ENCODE measurements at places on chromosomes 4 and X.

DNA sequence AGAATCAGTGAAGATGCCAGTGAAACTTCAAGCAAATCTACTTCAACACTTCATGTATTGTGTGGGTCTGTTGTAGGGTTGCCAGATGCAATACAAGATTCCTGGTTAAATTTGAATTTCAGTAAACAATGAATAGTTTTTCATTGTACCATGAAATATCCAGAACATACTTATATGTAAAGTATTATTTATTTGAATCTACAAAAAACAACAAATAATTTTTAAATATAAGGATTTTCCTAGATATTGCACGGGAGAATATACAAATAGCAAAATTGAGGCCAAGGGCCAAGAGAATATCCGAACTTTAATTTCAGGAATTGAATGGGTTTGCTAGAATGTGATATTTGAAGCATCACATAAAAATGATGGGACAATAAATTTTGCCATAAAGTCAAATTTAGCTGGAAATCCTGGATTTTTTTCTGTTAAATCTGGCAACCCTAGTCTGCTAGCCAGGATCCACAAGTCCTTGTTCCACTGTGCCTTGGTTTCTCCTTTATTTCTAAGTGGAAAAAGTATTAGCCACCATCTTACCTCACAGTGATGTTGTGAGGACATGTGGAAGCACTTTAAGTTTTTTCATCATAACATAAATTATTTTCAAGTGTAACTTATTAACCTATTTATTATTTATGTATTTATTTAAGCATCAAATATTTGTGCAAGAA is 2.3 kb downstream of the CXCL8 start:
- no peak for DNase-seq

- DNase-seq, result no peak
Measured at GRCh38 chrX:133380711-133381619, 34.3 kb downstream of the GPC4 start.

- DNase-seq, result no peak
Measured at GRCh38 chr4:10205223-10205622, 88.6 kb upstream of the WDR1 start.

DNA sequence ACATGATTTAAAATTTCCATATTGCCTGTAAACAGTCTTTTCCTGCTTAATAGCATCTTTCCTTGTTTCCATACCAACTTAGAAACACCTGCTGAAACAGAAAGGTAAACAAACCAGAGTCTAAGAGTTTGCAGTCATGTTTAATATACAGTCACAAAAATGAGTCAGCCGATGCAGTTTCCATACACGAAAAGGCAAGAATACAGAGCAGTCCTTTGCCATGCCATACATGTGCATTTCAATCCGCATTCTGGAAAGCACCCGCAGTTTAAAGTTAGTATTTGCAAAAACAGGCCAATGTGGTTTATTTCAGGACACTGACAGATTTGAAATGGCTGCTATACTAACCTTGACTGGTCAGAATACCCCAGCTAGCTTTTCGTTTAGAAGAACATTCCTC is 32.1 kb downstream of the ASB5 start:
- no peak for DNase-seq

DNA sequence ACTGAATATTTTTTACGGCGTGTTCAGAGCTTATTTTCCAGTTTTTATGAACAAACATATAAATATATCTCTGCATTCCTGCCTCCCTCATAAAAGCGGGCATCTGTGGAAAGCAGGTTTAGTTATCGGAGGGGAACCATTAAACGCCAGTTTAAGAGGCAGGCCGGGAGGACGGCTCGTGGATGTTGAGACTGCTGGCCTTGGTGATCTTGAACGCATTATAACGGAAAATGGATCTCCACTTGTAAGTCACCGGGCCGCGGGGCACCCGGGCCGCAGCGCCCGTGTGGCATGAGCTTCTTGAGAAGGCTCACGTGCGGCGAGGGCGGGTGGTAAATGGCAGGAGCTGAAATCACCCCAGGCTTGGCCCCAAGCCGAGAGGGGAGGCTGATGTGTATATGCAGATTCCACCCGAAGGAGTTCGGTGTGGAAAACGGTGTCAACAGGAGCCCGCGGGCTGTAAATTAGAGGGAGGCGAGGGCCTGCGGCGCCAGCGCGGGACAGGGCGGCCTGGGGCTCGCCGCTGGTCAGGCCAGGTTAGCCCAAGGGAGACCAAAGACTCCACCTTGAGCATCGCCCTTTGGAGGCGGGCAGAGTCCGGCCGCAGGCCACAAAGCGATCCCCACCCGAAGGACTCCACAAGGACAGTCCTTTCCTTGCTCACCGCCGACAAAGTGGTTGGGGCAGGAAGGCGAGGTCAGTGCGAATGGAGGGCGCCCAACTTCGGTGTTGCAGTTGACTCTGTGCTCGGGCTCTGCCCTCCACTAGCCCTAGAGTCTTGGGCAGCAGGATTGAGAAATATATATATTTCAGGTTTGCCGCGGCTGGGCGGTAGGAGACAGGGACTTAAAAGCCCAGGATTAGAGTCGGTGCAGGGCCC is 1.3 kb upstream of the HAND2 start:
- no peak for DNase-seq

GRCh38 chr4:8112036-8112576 is 46.5 kb downstream of the ABLIM2 start:
- no peak for DNase-seq

- no peak for DNase-seq
Measured at GRCh38 chr4:138816875-138817274, 198.7 kb upstream of the NOCT start.

DNA sequence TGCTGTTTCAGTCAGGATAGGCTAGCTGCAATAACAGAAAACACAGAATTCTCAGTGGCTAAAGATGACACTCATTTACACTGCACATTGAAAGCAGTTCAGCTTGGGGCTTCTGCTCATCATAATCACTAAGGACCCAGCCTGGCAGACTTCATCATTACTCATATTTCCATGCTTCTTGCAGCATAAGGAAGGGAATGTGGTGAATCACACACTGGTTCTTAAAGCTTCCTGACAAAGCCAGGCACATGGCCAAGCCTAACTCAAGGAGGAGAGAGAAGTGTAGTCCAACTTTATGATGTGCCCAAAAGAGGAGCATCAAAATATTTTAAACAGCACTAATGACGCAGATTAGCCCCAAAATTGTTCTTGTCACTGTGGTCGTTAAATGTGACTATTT is 186.5 kb downstream of the BANK1 start:
- no peak for DNase-seq

DNA sequence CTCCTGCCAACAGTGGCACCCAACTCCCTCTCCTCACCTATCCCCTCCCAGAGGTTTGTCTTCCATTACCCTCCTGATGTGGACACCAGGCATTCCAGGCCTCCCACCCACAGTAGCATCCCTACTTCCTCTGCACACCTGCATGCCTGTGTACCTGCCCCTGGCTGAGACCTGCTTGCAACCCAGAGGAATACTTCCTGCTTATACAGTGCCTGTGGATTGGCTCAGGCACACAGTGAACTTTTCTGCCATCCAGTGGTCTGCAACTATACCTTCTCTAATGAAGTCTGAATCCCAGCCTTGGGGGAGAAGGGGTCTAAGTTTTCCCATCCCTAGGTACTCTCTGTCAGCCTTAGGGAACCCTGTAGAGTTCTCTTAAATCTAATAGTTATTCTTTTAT is 169.9 kb downstream of the IQCM start:
- DNase-seq, result no peak

DNA sequence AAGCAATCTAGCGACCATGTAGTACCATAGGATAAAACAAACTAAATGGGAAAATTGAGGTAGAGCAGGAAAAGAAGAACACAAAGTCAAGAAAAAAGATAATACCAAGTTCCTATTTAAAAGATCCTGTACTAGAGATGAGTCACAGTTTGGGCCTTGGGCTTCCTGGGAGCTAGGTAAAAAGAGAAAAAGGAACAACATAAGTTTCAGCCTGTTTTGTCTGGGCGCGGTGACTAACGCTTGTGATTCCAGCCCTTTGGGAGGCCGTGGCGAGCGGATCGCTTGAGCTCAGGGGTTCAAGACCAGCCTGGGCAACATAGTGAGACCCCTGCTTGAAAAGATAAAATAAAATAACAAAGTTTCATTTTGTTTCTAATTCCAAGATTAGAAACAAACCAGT is 14.0 kb upstream of the TMEM156 start:
- no peak for DNase-seq

DNA sequence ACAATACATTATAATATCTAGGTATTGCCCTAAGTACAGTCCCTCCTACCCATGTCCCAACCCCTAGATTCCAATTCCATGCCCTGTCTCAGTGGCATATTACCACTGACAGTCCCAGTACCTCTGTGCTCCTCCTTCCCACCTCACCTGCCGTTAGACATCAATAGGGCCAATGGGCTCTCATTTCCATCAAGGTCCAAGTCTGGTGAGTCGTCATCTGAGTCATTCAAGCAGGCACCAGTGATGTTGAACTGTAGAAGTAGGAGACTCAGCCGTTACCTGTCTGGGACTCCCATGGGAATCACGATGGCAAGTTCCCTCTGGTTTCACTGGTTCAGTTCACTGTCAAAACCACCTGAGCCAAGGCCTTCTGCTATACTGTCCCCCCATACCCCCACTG is 51.7 kb downstream of the PHF8 start:
- no peak for DNase-seq

DNA sequence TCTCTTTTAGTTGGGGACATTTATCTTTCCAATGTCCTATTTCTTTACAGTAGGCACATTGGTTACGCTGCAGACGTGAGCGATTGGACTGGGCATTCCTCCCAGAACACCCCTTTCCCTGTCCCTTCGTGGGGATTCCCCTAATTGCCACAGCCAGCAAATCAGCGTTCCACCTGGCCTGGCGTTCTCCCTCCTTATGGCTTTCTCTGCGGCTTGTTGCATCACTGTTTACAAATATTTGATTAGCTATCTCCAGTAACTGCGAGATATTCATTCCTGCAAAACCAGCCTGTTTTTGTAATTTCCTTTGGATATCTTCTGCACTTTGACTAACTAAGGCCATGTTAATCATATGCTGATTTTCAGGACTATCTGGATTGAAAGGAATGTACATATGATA is 202.5 kb upstream of the KLF8 start:
- DNase-seq, result no peak

DNA sequence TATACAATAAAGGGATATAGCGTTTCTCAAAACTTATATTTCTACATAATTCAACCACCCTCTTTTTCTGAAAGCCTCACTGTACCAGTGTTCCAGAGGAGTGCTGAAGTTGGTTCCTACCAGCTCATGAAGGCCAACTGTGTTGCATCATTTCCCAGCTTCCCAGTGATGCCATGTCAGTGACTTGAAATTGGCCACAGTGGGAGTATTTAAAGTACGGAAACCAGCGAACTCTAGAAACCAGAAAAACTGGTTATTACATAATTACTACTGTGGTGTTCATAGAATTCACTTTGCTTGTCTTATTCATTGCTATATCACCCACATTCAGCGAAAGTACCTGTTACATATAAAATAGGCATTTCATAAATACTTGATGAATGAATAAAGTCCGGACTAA is 135.4 kb downstream of the GC start:
- no peak for DNase-seq

DNA sequence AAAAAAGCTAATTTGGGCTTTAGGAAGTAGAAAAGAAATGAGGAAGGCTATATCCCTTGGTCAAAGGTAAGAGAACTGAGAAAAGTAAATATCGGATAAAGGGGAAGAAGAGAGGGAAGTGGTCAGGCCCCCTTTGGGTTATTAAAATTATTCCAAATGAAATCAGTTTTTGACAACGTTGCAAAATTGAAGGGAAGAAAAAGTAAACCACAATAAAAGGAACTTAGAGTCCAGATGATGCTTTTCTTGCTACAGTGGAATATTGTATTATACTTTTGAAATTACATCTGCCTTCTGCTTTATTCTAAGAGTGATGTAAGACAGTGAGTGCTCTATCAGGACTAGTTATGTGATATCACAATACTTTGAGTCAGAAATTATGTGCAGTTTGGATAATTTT is 59.4 kb upstream of the RBPJ start:
- no peak for DNase-seq

- DNase-seq, result no peak
Measured at GRCh38 chr4:158521484-158522088, at the start of gene RXFP1. TSS of gene RXFP1 (plus strand) at chr4:158521882. CDS start at chr4:158521977, 95 bp downstream.

DNA sequence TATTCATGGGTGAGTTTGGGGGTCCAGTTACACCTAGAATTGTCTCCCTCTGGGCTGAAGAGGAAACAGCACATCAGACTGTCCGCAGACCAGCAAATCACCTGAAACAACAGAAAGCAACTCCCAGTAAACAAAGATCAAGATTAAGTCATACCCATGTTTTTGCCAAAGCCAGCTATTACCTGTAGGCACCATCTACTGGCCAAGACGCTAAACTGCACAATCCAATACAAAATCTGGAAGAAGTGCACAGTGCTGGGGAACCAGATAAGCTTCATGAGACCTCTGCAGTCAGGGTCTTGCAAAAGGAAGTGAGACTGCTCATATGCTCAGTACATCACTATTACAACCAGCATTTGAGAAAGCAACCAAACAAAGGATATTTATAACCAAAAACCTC is 157.5 kb upstream of the ITM2A start:
- DNase-seq, result no peak

DNA sequence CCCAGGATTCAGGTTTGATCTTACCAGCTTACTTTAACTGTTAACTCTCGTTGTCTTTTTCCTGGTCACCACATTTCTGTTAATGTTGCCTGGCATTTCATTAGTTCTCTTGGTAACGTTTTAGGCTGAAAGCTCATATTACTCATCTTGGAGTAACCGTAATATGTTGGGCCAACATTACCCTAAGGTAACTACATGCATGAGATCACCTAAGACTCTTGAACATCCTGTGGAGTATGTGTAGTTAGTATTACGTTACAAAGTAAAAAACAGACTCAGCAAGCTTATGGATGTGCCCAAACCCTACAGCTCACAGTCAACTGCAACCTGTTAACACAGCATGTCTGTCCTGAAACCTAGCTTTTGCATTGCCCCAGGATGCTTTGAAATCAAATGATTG is 203.3 kb upstream of the HS3ST1 start:
- DNase-seq, result no peak

DNA sequence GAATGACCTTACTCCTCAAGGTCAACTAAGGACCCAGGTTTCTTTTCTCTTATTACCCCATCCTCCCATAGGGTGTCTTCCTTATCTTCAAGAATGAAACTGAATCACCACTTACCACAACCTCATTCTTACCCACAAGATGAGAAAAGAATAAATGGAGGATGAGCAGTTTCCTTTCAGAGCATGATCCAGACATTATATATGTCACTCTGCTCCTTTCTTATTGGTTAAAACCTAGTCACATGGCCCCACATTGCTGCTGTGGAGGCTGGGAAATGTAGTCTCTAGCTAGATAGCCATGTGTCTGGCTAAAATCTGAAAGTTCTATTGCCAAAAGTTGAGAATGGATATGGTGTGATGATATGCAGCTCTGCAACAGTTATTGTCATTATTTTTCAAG is 62.4 kb upstream of the RAI2 start:
- no peak for DNase-seq

DNA sequence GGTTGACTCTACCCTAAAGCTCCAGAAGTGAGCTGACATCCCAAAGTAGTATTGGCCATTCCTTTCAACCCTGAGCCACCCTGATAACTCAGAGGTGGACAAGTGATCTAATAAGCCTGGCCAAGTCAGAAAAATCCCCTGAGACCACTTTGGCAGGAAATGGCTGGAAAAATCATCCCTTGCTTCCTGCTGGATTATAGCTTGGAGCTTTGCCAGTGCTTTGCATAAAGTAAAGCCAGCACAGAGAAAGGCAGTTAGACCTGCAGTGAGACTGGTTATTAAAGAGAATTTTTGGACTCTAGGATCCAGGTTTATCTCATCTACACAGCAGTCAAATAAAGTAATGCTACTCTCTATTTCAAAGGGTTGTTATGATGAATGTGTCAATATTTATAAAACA is 6.4 kb downstream of the CXCL3 start:
- no peak for DNase-seq

All from stimulated activated CD8-positive, alpha-beta memory T cell treated with anti-CD3 and anti-CD28 coated beads, Interleukin-4, amount 100 ng/mL, for 4 hours (primary cell).